ENCODE measurements at places on chromosomes 12 and 14.

DNA sequence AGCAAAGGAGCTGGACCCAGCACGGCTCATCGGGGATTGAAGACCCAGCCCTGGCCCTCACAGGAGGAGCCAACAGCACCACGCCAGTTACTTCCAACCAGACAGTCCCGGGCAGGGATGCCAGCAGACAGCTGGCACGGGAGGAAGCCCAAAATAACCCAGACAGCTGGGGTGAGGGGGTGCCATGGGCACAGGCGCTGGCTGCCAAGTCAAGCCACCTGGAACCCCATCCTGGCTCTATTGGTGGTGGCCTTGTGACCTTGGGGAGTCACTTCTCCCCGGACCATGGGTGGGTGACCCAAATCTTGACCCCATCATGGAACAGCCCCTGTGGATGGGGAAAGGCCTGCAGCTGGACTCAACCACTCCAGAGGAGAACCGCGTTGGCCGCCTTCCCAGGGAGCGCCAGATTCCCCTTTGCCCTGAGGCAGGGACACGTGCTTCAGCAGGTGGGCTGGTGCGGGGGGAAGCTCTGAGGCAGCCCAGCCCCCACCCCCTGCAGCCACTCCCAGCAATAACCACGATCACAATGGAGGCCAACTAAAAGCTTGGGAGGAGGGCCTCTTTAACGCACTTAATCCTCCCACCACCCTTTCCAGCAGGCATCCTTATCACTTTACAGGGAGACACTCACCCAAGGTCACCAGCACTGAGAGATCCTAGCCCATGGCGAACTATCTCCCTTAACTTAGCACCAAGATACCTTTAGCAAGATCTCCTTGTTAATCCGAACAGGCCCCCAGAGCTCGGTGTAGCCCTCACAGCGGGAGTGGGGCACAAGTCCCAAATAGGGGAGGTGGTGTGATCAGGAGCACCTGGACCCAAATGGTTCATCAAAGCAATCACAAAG is 4.7 kb upstream of the RHOF start:
- H3K27ac ChIP-seq, result peak overlapping the region; percentile 69
- H3K4me3 ChIP-seq, result peak overlapping the region; percentile 86
- peaks cover 4% of the 10 kb centered on the region for H3K36me3 ChIP-seq
- H3K4me1 ChIP-seq, result peaks cover 59% of the 10 kb centered on the region
- no peaks in the 10 kb centered on the region for H3K27me3 ChIP-seq

GRCh38 chr14:28762303-28762954 is 4.2 kb upstream of the FOXG1 start:
- no peaks in the 10 kb centered on the region for H3K36me3 ChIP-seq
- H3K4me3 ChIP-seq, result no peak overlapping the region
- H3K27me3 ChIP-seq, result peaks cover 100% of the 10 kb centered on the region
- no peak overlapping the region for H3K27ac ChIP-seq
- no peak for DNase-seq

DNA sequence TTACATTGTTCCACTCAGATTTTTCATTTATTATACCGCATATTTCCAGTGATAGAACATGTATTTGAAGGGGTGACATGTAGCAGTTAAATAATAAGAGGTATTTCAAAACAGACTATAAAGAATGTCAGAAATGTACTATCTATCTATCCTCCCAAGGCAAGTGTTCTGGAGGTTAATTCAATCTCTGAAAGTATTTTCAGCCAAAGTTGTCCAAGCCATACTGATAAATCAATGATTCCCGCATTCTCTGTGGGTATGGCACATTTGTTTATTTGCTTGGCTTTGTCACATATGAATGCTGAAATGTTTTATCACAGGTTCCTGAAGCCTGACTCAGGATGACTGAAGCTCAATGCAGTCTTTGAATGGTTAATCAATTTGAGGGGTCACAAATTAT is 35.8 kb downstream of the KCNH5 start:
- peaks cover 4% of the 10 kb centered on the region for H3K36me3 ChIP-seq
- no peak for DNase-seq
- H3K4me1 ChIP-seq, result peaks cover 25% of the 10 kb centered on the region

- peaks cover 3% of the 10 kb centered on the region for H3K27me3 ChIP-seq
- no peak overlapping the region for H3K27ac ChIP-seq
- no peak overlapping the region for H3K4me3 ChIP-seq
- H3K4me1 ChIP-seq, result no peaks in the 10 kb centered on the region
- DNase-seq, result no peak
- H3K36me3 ChIP-seq, result peaks cover 75% of the 10 kb centered on the region
These were observed 28.2 kb upstream of the SNAPC1 start for GRCh38 chr14:61733972-61734371.

DNA sequence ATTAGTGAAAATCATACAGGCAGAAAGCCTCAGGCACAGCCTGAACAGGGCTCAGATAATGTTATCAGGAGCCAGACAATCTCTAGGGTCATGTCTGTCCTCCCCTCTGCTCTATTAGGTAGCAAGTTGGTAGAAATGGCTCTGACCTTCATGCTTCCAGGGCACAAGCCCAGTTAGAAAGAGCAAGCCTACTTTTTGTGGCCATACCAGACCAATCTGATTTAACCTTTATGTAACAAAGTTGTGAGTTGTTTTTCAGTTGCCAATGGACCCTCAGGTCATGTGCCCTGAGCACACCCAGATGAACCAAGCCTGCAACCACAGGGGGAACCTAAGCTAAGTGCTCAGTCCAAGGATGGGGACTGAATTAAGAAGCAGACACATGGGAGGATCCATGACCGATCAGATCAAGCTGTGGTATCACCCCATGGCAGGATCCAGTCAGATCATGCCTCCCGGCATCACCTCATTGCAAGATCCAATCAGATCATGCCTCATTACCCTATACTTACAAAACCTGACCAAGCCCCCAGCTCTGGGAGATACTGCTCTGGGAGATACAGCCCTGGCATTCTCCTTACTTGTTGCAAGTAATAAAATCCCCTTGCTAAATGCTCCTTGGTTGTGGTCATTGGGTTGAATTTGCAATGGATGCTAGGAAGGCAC is 18.8 kb upstream of the HIGD1C start:
- no peak overlapping the region for H3K4me3 ChIP-seq
- peaks cover 32% of the 10 kb centered on the region for H3K4me1 ChIP-seq
- DNase-seq, result no peak
- H3K27me3 ChIP-seq, result no peaks in the 10 kb centered on the region

DNA sequence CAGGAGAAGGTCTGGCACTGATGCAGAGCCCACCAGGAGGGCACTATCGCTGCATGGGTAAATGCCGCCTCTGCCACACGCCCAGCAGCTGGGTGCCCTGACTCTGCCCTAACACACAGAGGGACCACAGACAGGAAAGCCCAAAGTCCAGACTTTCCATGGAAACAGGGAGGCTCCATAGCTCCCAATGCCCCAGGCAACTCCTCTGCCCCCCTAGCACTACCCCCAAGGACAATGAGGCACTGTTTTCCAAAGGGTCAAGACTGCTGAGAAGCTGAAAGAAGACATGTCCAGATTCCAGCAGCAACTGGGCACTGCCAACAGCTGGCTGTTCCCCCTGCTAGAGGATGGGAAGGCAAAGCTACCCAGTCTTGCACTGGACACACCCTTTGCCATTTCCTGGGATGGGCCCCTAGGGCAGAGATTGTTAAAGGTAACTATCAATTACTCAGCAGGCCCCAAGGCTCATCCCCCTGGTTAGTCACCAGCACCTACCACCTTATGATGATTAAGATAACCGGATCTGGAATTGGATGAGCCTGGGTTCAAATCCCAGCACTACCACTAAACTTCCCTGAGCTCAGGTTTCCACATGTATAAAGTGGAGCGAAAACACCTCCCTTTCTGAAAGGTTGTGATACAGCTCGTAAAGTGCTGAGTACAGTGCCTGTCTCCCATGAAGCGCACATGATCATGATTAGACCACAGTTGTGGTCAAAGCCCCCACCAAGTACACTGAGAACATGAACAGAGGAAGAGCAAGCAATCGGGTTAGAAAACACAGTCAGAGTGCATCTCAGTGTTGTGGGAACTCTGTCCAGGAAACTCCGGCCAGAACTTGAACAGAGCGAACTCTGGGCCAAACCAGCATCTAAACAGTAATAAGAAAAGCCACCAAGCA is 3.3 kb downstream of the PXN start:
- peaks cover 75% of the 10 kb centered on the region for H3K4me1 ChIP-seq
- peak overlapping the region; percentile 64 for H3K4me3 ChIP-seq
- DNase-seq, result no peak
- H3K27ac ChIP-seq, result peak overlapping the region; percentile 75

DNA sequence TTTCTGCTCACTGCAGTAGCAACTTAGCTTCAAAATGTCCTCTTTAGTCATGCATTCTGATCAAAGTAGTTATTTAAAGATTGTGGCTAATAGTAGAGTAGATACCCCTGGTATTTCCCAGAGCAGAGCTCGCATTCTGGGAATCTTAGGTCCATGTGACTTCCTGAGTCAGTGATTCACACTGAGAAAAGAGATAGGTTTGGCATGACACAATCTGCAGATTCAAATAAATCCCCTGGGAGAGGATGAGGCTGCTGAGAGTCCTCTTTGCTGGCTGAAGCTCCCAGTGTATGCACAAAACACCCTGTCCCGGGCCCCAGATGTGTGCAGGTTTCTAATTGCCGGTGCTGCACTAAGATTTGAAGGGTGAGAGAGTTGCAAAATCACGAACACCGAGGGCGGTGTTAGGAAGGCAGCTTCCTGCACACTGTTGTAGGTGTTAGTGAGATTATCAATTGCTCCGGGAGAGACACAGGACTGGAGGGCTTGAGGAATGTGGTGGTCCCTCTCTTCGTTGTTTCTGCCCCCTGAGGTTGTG is 233.2 kb downstream of the NRXN3 start:
- no peaks in the 10 kb centered on the region for H3K36me3 ChIP-seq
- H3K4me1 ChIP-seq, result no peaks in the 10 kb centered on the region
- no peak for DNase-seq
- no peak overlapping the region for H3K27ac ChIP-seq
- H3K4me3 ChIP-seq, result no peak overlapping the region
- H3K27me3 ChIP-seq, result peaks cover 40% of the 10 kb centered on the region

GRCh38 chr14:66369157-66369697 is 116.9 kb upstream of the CCDC196 start:
- no peaks in the 10 kb centered on the region for H3K36me3 ChIP-seq
- no peak overlapping the region for H3K4me3 ChIP-seq
- H3K4me1 ChIP-seq, result peaks cover 4% of the 10 kb centered on the region
- DNase-seq, result no peak
- no peaks in the 10 kb centered on the region for H3K27me3 ChIP-seq

DNA sequence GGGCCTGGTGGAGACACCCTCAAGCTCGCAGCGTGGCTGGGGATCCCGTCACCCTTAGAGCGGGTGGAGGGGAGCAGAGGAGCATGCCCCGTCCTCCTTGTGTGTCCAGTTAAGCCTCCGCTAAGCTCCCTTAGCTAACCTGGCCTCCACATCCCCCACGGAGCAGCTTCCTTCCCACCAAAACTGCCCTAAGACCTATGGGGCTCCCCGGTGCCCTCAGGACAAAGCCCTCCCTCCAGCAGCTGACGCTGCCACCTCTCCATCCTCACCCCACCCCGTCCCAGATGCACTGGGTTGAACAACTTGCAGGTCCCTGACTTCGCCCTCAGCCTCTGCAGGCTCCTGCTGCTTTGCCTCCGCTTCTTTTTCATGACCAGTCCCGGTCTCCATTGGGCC is 4.0 kb downstream of the AHNAK2 start:
- H3K27ac ChIP-seq, result no peak overlapping the region
- DNase-seq, result no peak
- no peak overlapping the region for H3K4me3 ChIP-seq
- H3K36me3 ChIP-seq, result no peaks in the 10 kb centered on the region
- H3K27me3 ChIP-seq, result peaks cover 35% of the 10 kb centered on the region
- peaks cover 23% of the 10 kb centered on the region for H3K4me1 ChIP-seq

DNA sequence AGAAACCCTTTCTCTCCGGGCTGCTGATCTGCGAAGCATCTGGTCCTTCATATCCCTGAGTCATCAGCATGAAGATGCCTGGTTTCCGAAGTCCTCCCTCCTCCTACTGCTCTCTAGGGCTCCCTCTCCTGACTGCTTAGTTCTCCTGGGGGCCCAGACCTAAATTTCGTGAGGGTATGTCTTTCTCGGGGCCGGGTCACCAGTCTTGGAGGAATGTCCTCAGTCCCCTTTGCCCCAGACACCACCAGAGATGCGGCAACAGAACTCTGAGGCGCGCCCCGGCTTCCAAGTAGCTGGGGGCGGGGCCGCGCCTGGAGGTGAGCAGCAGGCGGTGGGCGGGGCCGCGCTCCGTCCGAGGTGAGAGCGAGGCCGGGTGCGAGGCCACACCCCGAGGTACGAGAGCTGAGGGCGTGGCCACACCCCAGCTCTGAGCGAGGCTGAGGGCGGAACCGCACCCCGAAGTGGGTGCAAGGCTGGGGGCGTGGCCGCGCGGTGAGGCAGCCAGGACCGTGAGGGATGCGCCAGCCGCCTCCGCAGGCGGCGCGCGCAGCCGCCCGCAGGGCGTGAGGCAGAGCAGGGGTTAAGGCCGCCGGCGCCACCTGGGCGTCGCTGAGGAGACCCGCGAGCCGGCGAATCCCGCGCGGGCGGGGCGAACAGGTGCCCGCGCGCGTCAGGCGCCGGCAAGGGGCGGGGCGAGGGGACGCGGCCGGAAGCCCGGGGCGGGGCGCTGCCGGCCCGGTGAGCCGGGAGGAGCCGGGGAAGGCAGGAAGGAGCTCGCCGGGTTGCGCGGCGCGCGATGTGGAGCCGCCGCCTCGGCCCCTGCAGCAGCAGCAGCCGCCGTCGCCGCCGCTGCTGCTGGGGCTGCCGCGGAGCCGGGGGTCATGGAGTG is at the start of gene BICDL1:
BICDL1 (plus strand) TSS at position 765 of the 889 bp plus-strand sequence. CDS start 633 bp downstream, outside the sequence.
- H3K27ac ChIP-seq, result no peak within 1 kb of the TSS
- H3K4me1 ChIP-seq, result peaks cover 13% of the 10 kb centered on the region
- DNase-seq, result peak; percentile 85
- H3K4me3 ChIP-seq, result peak within 1 kb of the TSS; percentile 84
- no peaks in the 10 kb centered on the region for H3K36me3 ChIP-seq
- H3K27me3 ChIP-seq, result peaks cover 82% of the 10 kb centered on the region

DNA sequence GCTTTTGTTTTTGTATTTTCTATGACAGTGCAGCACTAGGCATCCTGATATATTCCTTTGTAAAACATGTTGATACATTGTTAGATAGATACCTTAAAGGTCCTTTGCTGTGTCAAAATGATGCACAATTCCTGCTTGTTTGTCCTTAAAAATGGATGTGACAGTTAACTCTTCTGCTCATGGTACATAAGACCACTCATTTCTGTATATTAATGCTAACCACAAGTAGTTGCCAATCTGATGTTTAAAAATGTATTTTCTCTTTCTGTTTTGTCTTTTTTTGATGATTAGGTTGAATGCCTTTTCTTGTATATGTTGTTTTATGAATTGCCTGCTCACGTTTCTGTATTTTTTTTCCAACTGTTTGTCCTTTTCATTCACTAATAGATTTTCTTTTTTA is 35.1 kb downstream of the ATF7IP start:
- peaks cover 100% of the 10 kb centered on the region for H3K36me3 ChIP-seq
- no peaks in the 10 kb centered on the region for H3K27me3 ChIP-seq
- H3K4me3 ChIP-seq, result no peak overlapping the region

GRCh38 chr12:49461221-49461620 is 77.6 kb upstream of the KCNH3 start:
- peaks cover 4% of the 10 kb centered on the region for H3K4me1 ChIP-seq
- H3K27me3 ChIP-seq, result no peaks in the 10 kb centered on the region

Measured in nephron progenitor cell (in vitro differentiated cells).